ENCODE measurements at places on chromosomes 16 and 17.

GRCh38 chr17:59793205-59793604 lies 85.8 kb downstream of the VMP1 start:
- DNase-seq = no peak
- H3K27ac ChIP-seq = no peak overlapping the region
- H3K27me3 ChIP-seq = no peaks in the 10 kb centered on the region
- H3K4me1 ChIP-seq = no peaks in the 10 kb centered on the region

- no peak overlapping the region for H3K4me3 ChIP-seq
- peaks cover 15% of the 10 kb centered on the region for H3K4me1 ChIP-seq
These were observed 13.2 kb upstream of the CLEC18C start for GRCh38 chr16:70160388-70160787.

- no peaks in the 10 kb centered on the region for H3K4me1 ChIP-seq
- H3K27me3 ChIP-seq = peaks cover 17% of the 10 kb centered on the region
- H3K27ac ChIP-seq = no peak overlapping the region
- H3K36me3 ChIP-seq = no peaks in the 10 kb centered on the region
These were observed 471.5 kb downstream of the CDH8 start for GRCh38 chr16:61564716-61565115.

- peaks cover 16% of the 10 kb centered on the region for H3K4me1 ChIP-seq
- no peak for DNase-seq
- no peak overlapping the region for H3K4me3 ChIP-seq
- no peaks in the 10 kb centered on the region for H3K36me3 ChIP-seq
- H3K27me3 ChIP-seq = no peaks in the 10 kb centered on the region
- no peak overlapping the region for H3K27ac ChIP-seq
These were observed 10.7 kb downstream of the NLK start for GRCh38 chr17:28053044-28053670.

GRCh38 chr16:66751053-66751302 lies 431 bp downstream of the DYNC1LI2 start:
- peaks cover 41% of the 10 kb centered on the region for H3K36me3 ChIP-seq
- peak overlapping the region; percentile 79 for H3K4me3 ChIP-seq
- H3K27ac ChIP-seq = peak overlapping the region; percentile 92
- peaks cover 30% of the 10 kb centered on the region for H3K4me1 ChIP-seq

- no peak overlapping the region for H3K4me3 ChIP-seq
- no peaks in the 10 kb centered on the region for H3K27me3 ChIP-seq
- no peak overlapping the region for H3K27ac ChIP-seq
- DNase-seq = no peak
These were observed 18.6 kb downstream of the SCNN1B start for GRCh38 chr16:23320693-23321092.

GRCh38 chr17:65509032-65509431 lies 52.4 kb downstream of the AXIN2 start:
- H3K36me3 ChIP-seq = no peaks in the 10 kb centered on the region
- no peak overlapping the region for H3K27ac ChIP-seq
- no peak for DNase-seq
- no peak overlapping the region for H3K4me3 ChIP-seq

DNA sequence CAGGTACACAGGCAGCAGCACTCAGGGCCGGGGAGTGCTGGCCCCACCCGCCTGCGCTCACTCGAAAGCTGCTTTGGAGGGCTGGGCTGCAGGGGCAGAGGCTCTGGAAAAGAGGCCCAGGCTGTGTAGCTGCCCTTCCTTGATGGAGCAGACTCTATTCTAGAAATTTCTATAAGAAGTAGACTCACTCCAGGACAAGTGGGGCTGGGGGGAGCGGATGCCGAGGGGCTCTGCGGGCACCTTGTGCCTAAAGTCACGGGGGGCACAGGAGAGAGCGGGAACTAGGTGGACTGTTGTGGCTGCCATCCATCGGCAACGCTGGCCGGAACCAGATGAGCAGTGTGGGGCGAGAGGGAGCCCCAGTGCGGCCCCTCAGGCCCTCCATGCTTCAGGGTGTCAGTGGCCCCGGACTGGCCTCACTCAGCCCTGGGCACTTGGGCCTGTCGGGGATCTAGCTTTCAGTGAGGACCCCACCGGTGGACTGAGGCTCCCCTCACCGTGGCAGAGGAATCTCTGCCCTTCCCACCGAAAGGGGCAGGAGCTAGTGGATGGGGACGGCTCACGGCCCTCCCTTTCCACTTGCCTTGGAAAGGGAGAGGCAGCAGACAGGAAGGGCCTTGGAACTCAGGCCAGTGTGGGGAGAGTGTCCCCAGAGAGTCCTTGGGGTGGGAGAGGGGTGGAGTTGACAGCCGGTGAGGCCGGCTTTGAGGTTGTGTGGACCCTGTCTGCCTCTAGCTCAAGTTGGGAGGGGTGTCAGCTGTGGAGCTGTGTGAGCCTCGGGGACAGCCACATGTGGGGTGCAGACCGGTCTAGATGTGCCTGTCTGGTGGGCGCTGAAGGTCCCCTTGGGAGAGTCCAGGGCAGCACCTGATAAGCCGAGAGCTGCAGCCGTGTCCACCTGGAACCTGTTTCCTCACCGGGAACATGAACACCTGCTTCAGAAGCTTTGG lies 16.6 kb downstream of the ENDOV start:
- H3K27ac ChIP-seq = no peak overlapping the region
- H3K4me3 ChIP-seq = no peak overlapping the region
- H3K36me3 ChIP-seq = no peaks in the 10 kb centered on the region
- H3K4me1 ChIP-seq = no peaks in the 10 kb centered on the region
- no peaks in the 10 kb centered on the region for H3K27me3 ChIP-seq

- H3K4me1 ChIP-seq = peaks cover 30% of the 10 kb centered on the region
- no peaks in the 10 kb centered on the region for H3K36me3 ChIP-seq
- H3K27ac ChIP-seq = peak overlapping the region; percentile 88
- no peaks in the 10 kb centered on the region for H3K27me3 ChIP-seq
- H3K4me3 ChIP-seq = no peak overlapping the region
These were observed 718.1 kb upstream of the SOX9 start for GRCh38 chr17:71402661-71403141.

DNA sequence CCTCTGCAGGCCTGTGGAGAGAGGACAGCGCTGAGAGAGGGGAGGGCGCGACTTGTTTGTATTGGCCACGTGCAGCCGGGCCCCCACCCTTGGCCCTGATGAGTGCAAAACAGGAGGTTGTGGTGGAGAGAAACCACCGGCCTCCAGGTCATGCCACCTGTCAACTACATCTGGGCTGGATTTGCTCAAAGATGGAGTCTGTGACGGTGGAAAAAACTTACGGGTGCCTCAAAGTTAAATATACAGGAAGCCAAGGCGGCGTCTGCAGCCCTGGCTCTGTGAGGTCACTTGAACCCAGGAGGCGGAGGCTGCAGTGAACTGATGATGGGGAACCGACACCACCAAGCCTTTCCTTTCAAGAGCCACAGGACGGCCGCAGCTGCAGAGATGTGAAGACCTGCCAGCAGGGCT lies 15.7 kb downstream of the C16orf74 start:
- peaks cover 6% of the 10 kb centered on the region for H3K4me1 ChIP-seq
- H3K27me3 ChIP-seq = no peaks in the 10 kb centered on the region
- H3K36me3 ChIP-seq = peaks cover 24% of the 10 kb centered on the region
- no peak overlapping the region for H3K27ac ChIP-seq
- no peak for DNase-seq

- no peak overlapping the region for H3K27ac ChIP-seq
- peaks cover 6% of the 10 kb centered on the region for H3K4me1 ChIP-seq
- no peaks in the 10 kb centered on the region for H3K27me3 ChIP-seq
- H3K4me3 ChIP-seq = no peak overlapping the region
- no peak for DNase-seq
These were observed 25.3 kb upstream of the PRM1 start for GRCh38 chr16:11306381-11306780.

DNA sequence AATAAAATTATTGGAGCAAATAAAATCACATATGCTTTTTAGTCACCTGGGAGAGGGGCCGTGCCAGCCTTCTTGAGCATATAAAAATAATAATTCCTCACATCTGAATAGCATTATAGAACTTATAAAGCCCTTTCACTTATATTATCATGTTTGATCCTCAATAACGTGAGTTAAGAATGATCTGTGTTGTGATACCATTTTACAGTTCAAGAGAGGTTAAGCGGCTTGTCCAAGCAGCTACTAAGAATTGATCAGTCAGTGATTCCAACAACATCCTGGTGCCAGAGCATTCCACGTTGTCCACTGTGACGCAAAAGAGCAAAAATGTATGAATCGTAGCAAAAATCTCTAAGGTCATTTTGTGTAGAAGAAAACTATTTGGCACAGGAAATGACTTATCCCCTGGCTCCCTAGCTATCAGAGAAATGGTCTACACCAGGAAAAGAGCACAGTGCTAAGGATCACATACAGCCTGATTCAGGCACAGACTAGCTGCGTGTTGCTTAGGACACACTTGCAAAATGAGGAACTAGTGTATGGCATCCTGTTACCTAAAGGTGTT lies 33.0 kb downstream of the ANKFN1 start:
- peak; percentile 33 for DNase-seq
- no peaks in the 10 kb centered on the region for H3K27me3 ChIP-seq
- no peak overlapping the region for H3K4me3 ChIP-seq

GRCh38 chr17:63740464-63741142 lies 996 bp downstream of the STRADA start:
- H3K27ac ChIP-seq = peak overlapping the region; percentile 87
- H3K4me1 ChIP-seq = no peaks in the 10 kb centered on the region
- DNase-seq = peak; percentile 47

DNA sequence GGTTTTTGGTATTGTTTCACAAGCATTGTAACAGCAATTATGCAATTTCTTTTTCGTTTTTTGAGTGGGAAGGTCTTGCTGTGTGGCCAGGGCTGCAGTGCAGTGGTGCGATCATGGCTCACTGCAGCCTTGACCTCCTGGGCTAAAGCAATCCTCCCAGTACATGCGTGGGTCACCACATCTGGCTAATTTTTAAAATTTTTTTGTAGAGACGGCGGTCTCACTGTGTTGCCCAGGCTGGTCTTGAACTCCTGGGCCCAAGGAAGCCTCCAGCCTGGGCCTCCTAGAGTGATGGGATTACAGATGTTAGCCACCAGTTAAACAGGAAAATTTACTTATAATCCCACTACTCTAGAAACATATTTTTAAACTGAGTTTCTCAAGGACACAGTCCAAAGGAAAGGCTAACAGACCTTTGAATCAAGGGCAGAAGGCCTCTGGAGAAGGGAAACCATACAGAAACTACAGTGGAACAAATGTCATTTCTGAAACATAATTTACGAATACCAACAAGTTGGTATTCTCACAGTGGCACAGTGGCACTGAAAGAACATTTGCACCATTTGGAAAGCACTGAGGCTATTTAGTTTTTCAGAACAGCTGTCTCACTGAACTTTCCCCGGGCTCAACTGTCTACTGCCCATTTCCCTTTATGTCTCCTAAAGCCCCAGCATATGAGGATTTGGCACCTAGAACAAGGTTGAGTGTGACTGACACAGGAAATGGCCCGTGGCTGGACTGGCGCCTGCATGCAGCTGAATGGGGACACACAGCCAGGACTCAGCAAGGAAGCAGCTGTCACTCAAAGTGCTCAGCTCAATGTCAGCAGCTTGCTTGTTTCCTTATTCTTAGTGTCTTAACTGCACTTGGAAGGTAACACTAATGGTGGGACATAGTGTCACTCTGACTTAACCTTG lies 2.8 kb upstream of the PRKAR1A start:
- H3K4me1 ChIP-seq = peaks cover 9% of the 10 kb centered on the region
- H3K4me3 ChIP-seq = no peak overlapping the region
- no peaks in the 10 kb centered on the region for H3K27me3 ChIP-seq
- no peak overlapping the region for H3K27ac ChIP-seq
- DNase-seq = no peak
- H3K36me3 ChIP-seq = no peaks in the 10 kb centered on the region

DNA sequence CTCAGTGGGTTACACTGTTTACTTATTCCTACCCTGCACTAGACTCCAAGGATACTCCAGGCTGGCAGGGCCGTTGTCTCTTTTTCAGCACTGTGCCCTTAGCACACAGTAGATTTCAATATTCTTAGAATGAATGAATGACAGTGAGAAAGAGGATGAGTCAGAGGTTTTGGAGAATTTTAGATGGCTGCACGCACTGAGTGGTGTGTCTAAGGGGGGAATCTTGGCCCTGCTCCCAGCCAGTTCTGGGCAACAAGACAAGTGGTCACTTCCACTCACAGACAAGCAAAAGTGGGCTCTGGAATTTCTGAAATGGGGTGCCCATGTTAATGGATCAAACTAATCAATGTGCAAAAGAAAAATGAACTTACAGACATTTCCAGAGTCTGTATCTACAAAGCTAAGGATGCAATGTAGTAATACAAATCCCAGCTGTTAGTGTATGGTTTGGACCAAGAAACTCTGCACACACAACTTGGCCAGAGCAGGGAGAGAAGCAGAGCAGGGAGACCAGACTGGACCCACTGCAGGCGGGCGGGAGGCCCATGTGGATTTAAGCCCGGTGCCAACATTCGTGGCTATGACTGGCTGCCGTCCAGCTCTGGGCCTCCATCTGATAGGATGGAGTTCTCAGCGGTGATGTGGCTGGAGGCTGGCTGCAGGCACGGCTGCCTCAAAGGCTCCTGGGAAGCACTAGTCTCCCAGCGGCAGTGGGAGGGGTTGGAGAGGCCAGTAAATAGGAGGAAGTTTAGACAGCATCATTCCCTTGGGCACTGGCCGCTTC lies 95.6 kb upstream of the CDYL2 start:
- no peak overlapping the region for H3K27ac ChIP-seq
- H3K4me1 ChIP-seq = peaks cover 9% of the 10 kb centered on the region
- DNase-seq = peak; percentile 83
- H3K4me3 ChIP-seq = peak overlapping the region; percentile 5
- no peaks in the 10 kb centered on the region for H3K27me3 ChIP-seq

DNA sequence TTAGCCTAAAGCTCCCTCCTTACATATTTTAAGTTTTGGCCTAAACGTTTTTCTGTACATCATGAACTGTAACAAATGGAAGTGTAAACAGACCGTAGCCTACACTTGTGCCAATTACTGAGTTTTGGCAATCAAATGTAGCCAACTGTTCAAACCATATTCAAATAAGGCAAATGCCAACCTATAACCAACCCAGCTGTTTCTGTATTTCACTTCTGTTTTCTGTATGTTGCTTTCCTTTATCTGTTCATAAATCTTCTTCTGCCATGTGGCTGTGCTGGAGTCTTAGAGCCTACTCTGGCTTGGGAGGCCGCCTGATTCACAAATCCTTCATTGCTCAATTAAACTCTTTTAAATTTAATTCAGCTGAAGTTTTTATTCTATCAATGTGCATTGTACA lies 6.9 kb upstream of the C16orf78 start:
- no peak overlapping the region for H3K27ac ChIP-seq
- H3K4me1 ChIP-seq = no peaks in the 10 kb centered on the region
- DNase-seq = no peak
- no peak overlapping the region for H3K4me3 ChIP-seq
- no peaks in the 10 kb centered on the region for H3K36me3 ChIP-seq
- H3K27me3 ChIP-seq = peaks cover 16% of the 10 kb centered on the region

DNA sequence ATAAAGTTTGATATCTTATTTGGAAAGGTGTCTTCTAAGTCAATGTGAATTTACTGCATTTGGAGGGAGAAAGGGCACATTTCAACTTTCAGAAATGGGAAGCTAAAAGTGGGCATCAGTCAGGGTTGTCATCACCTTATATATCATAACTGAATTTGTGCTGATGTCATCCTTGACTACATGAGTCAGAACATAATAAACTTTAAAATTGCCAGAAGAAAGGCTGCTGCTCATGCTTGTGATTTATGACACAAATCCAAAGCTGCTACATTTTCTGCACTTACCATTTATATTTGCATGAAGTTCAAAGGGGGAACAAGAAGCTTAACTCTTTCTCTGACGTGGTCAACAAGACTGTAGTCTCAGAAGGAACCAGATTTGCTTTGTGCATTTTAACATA lies 196.6 kb downstream of the UTP18 start:
- peaks cover 12% of the 10 kb centered on the region for H3K27me3 ChIP-seq
- no peak for DNase-seq
- H3K4me3 ChIP-seq = no peak overlapping the region
- H3K27ac ChIP-seq = no peak overlapping the region

Measured in MCF 10A (cell line).